ENCODE measurements at places on chromosomes 11 and 22.
A peak's percentile ranks its signal among the peaks of the same experiment; 100 is the strongest.

GRCh38 chr22:38481162-38481870 is 13.4 kb downstream of the KDELR3 start:
- DNase-seq: no peak

DNA sequence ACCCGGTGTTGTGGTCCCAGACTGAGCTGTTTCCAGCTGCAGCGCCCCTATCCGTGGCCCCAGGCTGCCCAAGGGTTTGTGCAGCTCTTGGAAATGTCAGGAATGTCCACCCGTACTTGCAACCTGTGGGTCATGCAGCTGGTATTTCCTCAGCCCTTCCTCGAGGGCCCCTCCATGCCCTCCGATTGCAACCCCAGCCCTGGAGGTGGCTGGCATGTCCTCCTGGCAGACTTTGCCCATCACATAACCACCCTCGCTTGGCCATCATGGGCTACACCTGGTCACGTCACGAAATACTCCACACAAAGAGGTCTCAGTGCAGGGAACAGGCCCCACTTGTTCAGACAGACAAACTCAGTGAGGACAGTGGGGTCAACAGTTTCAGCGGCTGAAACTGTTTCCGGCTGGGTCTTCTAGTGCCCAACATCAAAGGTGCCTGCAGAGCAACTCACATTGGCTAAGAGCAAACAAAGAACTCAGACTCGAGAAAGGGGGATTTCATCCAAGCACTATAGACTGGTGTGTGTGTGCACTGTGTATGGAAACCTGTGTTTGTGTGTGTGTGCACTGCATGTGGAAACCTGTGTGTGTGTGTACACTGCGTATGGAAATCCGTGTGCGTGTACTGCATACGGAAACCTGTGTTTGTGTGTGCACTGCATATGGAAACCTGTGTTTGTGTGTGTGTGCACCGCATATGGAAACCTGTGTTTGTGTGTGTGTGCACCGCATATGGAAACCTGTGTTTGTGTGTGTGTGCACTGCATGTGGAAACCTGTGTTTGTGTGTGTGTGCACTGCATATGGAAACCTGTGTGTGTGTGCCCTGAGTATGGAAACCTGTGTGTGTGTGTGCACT is 72.8 kb upstream of the CCND1 start:
- DNase-seq: no peak

GRCh38 chr11:95531116-95531515 is 258.5 kb downstream of the FAM76B start:
- no peak for DNase-seq

- no peak for DNase-seq
Measured at GRCh38 chr22:49303061-49303735, 524.5 kb downstream of the BRD1 start.

- peak; percentile 98 for DNase-seq
Measured at GRCh38 chr11:518463-519202, 11.6 kb upstream of the RNH1 start.

DNA sequence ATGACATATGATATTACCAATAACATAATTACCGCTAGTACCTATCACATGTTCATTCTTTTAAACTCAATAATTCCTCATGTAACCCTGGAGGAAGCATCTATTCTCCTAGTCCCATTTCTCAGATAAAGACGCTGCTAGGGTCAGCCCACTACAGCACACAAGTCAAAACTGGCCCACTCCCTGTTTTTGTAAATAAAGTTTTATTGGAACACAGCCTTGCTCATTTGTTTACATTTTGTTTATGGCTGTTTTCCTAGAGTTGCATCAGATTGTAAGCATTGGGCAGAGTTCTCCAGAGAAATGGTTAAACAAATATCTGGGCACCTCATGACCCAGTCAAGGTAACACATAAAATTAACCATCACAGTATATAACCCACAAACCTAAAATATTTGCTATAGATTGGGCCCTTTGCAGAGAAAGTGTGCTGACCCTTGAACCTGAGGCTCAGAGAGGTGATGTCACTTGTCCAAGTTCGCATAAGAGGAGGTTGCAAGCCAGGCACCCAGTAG is 36.8 kb downstream of the MN1 start:
- DNase-seq: no peak

- DNase-seq: no peak
Measured at GRCh38 chr11:100878474-100878873, 191.4 kb downstream of the ARHGAP42 start.

GRCh38 chr22:47810505-47811500 is 1048.4 kb downstream of the TBC1D22A start:
- no peak for DNase-seq

- DNase-seq: no peak
Measured at GRCh38 chr11:61955422-61956135, 5.4 kb downstream of the BEST1 start.

GRCh38 chr11:5367448-5368074 is 16.1 kb upstream of the OR51M1 start:
- no peak for DNase-seq
